ENCODE measurements at places on chromosomes 3 and 15.

DNA sequence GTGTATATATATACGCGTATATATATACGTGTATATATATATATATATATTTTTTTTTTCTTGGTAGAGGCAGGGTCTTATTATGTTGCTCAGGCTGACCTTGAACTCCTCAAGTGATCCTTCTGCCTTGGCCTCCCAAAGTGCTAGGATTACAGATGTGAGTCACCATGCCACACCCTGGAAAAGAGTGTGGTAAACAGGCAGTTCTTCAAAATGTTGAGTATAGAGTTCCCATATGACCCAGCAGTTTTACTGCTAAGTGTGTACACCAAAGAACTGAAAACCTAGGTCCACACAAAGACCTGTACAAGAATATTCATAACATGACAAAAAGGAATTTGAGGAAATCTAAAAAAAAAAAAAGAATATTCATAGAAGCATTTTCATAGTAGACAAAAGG is 71.8 kb upstream of the GCNT3 start:
- no peak for DNase-seq

GRCh38 chr3:195207731-195208130 is 63.2 kb downstream of the XXYLT1 start:
- DNase-seq = no peak

GRCh38 chr3:19541284-19541683 is 392.7 kb downstream of the EFHB start:
- no peak for DNase-seq

- no peak for DNase-seq
Observed at GRCh38 chr3:178048768-178049167, 487.5 kb upstream of the KCNMB2 start.

GRCh38 chr15:60889006-60889405 is 340.1 kb downstream of the RORA start:
- DNase-seq = no peak

DNA sequence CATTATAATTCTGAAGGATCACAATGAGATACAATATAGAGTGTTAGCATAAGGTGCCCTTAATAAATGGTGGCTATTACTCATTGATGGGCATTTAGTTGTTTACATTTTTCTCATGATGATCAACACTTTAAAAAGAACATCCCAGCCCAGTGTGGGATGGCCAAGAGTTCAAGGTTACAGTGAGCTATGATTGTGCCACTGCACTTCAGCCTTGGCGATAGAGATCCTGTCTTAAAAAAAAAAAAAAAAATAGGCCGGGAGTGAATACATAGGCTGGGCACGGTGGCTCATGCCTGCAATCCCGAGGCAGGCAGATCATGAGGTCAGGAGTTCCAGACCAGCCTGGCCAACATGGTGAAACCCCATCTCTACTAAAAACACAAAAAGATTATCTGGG is 1.6 kb upstream of the FXR1 start:
- no peak for DNase-seq

- DNase-seq = no peak
Observed at GRCh38 chr15:25054943-25055342, 100.2 kb downstream of the SNRPN start.

DNA sequence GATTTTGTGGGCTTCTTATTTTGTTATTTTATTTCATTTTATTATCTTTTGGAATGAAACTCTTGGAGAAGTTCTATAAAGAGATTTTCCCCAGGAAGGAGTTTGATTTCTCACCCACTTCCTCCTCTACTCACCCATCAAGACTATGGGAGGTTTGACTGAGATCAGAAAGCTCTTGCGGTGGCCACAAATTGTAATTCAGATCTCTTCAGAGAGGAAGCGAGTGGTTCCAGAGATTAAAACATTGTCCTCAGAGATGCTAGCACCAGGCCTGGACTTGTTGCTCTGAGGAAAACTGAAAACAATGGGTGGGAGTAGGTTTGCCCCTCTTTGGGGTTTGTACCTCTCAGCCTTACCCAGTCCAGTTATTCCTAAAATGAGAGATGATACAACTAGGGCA is 8.1 kb upstream of the MUC13 start:
- no peak for DNase-seq

- DNase-seq = no peak
Observed at GRCh38 chr15:82572986-82573385, 32.7 kb upstream of the RPS17 start.

GRCh38 chr15:73030122-73030679 is 22.1 kb upstream of the NEO1 start:
- no peak for DNase-seq

DNA sequence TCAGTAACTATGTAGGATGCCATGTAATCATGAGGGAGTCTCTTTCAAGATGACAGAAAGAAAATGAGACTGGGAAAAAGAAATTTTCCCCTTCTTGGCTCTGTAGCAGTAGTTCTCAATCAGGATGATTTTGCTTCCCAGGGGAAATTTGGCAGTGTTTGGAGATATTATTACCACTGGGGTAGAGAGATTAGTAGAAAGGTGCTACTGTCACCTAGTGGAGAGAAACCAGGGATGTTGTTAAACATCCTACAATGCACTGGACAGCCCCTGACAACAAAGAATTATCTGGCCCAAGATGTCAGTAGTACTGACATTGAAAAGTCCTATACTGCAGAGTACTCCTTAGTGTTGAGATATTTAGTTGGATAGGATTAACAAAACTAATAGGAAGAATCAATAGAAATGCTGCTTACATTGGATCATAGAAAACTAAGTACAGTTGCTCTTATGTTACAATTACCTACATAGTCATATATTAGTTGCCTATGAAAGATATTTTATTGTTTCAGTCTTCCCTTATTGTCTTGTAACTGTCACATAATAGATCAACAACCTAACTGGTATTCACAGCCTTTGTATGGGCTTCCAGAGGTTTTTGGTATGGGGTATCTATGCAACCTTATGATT is 433.3 kb downstream of the RAP2B start:
- DNase-seq = no peak

GRCh38 chr3:27326629-27327545 is 42.3 kb downstream of the NEK10 start:
- DNase-seq = no peak

GRCh38 chr3:31962801-31963205 is 18.3 kb downstream of the OSBPL10 start:
- no peak for DNase-seq

DNA sequence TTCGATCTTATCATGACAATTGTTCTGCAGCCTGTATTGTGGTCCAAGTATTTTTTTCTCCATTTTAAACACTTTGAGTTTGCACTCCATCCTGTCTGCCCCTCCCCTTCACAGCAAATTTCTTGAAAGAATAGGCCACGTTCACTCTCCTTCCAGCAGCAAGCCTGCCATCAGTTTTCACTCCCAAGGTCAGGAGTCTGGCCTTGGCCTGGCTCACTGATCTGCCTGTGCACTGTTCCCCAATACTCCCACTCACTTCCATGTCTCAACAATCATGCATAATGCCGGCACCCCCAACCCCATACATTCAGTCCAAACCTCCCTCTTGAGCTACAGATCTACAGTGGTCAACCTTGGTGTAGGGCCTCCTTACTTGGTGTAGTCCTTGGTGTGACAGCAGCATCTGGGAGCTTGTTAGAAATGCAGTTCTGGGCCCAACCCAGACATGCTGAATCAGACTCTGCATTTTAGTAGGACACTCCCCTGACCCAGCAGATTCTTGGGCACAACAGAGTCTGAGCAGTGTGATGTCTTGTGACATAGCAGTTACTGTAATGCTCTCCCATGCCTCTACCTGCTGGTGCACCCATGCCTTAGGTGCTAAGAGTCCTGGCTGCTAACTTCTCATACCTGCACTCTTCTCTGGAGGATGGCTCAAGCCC is 58.3 kb upstream of the XCR1 start:
- DNase-seq = no peak

- no peak for DNase-seq
Observed at GRCh38 chr3:192171213-192171612, 556.1 kb downstream of the FGF12 start.

DNA sequence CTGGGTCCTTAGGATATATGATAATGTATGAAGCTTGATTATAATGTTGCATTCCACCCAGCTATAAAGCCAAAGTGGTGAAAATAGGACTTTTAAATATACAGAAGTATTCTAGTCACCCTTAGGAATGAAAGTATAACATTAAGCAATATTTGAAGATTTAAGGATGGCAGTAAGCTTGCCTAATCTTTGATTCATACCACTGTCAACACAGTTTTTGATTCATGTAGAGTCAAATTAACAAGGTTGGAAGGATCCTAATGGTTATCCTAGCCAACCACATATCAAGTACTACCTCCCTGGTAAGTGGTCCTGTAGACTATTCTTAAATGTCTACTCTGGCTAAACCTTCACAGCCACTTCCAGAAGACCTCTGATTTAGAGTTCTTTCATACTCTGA is 18.6 kb downstream of the ARIH1 start:
- no peak for DNase-seq

GRCh38 chr3:12316253-12316652 is 27.4 kb downstream of the PPARG start:
- DNase-seq = no peak

- no peak for DNase-seq
Observed at GRCh38 chr3:179149951-179150350, 1.8 kb downstream of the PIK3CA start.

DNA sequence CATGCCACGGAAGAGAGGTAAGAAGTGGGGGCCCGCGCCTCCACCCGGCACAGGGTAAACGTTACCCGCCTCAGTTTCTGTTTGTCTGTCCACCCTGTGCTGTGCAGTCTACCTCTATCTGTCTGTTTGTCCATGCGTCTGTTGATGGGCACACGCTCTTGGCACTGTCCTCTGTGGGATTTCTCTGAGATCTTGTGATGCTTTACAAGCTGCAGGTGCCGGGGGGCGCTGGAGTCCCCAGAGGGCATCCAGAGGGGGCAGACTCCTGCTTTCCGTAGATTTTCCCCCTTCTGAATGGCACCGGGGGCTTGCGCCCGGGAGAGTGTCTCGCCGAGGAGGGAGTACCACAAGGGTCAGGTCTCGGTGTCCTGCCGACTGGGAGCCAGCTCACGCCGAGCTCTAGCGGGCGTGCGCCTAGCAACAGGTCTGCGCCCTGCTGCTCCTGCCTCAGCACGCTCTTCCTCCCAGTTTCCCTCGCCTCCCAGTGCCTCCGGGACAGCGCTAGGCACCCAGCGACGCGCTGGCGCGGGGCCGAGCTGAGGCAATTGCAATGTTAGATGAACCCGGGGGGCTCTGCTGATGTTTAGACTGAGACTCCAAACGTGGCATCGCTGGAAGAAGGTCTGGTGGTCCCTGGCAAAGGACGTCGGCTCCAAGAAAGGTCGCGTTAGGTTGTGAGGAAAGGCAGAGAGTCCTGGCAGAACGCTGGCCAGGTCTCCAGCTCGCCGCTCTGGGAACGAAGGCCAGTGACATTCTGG is 667 bp downstream of the CEMIP start:
- DNase-seq = no peak

- DNase-seq = no peak
Observed at GRCh38 chr3:64235605-64236004, 10.3 kb upstream of the PRICKLE2 start.

DNA sequence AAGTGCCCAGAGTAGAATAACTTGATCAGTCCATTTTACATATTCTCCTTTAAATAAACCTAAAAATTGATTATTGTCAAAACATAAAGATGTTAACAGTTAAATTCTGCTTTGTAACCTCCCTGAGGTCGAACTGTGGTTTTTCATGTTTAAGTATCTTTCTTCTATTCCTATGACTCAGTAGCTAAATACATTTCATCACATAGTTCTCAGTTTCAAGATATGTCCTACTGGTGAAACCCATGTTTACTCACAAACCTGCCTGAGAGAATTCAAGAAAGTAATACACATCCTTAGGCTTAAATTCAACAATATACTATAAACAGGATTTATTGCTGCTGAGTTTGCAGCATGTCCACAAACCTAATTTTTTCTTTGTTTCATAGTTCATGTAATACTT is 692.9 kb downstream of the ZPLD1 start:
- no peak for DNase-seq

- no peak for DNase-seq
Observed at GRCh38 chr15:51156957-51157356, 62.3 kb upstream of the TNFAIP8L3 start.

DNA sequence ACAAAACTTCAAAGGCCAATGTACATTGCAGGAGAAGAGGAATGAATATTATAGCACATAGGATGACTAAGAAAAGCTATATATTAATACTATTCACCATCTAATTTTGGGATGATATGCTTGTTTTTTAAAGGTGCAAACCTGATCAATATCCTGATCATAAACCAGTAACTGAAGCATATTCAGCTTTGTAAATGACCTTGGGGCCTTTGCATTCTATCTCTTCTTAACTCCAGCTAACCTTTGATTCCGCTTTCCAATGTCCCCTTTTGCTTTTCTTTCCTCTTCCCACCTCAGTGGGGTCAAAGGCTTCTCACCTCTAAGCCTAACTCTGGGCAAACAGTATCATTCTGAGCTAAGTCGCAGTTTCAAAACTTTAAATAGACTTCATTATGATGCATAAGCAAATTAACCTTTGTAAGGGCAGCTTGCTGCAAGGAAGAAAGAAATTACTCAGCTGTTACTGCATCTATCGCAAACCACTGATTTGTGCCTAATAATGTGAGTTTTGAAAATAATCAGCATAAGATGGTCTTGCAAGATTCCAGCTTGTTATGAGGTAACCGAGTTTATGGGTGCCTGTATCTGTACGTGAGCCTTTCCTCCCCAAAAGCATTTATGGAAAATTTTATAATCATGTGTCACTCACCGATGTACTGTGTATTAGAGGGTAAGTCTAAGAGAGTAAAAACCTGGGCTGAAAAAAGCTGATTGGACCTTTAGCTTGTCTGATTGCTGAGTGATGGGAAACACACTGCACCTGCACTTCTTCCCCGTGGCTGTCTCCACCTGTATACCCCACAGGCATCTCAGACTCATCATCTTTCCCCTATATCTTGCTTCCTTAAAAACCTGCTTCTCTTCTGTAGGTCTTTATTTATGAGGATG is 116.8 kb downstream of the TPRG1 start:
- DNase-seq = no peak

DNA sequence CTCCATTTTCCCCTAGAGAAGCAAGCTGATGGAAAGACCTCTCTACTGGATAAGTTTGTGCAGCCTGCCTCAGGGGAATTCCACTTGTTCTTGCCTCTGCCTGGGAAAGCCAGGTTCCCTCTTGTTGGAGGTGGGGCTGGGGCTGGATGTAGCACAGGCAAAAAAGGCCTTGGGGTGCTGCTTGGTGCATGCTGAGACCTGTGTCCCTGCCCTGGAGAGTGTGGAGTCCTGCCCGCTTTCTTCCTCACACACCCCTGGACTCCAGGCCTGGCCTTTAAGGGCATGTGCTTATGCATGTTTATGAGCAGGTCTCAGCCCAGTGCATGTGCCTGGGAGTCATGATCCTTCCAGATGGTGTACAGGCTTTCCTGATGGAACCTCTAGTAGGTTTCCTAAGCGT is 23.5 kb upstream of the JMJD7 start:
- DNase-seq = no peak

DNA sequence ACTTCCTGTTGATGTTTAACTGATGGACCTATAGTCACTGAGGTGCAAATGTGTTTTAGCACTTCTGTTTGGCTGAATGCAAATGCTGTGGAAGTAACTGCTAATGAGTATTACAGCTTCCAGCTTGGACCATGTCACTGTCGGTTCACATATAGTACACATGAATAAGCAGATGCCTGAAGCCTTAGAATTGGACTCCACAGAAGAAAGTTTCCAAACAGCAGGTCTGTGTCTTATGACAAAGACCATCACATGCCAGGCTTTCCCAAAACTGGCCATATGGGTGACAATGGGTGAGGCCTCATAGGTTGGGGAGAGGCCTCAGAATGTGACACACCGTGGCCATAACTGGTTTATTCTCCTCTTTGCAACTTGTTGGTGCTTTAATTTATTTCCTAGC is 241.8 kb downstream of the WNT5A start:
- DNase-seq = no peak

- DNase-seq = no peak
Observed at GRCh38 chr3:177361081-177361938, 164.0 kb upstream of the TBL1XR1 start.

- no peak for DNase-seq
Observed at GRCh38 chr3:111473550-111473949, 68.4 kb upstream of the CD96 start.

All from activated T-helper 9 cell treated with anti-CD3 and anti-CD28 coated beads, Interleukin-2, amount 50 U/mL, for 16 hours (primary cell).